Endothelial cell (in vitro differentiated cells): ENCODE measurements at places on chromosomes 13 and 19. TPM values are rescaled to one million over a fixed set of nuclear protein-coding genes. Genes with fewer than 3 reads are reported as not detected.
A peak's percentile ranks its signal among the peaks of the same experiment; 100 is the strongest.

The ZNF575 gene
- total RNA-seq = 2.3 TPM

The DCLK1 gene
- 1.6 TPM for total RNA-seq

- DNase-seq = no peak
Measured at GRCh38 chr13:60028021-60028420, 135.7 kb downstream of the DIAPH3 start.

DNA sequence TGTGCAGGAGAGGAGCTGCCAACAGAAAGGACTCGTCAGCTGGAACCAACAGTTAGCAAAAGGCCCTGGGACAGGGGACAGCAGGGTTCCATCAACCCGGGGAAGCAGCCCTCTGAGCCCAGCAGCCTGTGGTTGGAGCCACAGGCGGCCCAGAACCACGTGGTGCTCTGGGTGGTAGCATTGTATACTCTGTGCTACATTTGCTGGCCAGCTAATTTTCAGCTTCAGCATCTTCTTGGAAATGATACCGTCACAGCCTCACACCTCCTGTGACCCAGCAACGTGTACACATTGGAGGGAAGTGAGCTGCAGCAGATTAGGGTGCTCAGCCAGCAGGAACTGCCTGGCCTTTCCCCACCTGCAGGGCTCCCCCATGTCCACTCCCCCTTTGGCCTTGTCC is 13.1 kb upstream of the MTIF3 start:
- no peak for DNase-seq

GRCh38 chr13:40158218-40158617 is 502.8 kb downstream of the COG6 start:
- DNase-seq = no peak

- DNase-seq = peak; percentile 77
Measured at GRCh38 chr19:10478903-10479384, 24.2 kb downstream of the KEAP1 start.

DNA sequence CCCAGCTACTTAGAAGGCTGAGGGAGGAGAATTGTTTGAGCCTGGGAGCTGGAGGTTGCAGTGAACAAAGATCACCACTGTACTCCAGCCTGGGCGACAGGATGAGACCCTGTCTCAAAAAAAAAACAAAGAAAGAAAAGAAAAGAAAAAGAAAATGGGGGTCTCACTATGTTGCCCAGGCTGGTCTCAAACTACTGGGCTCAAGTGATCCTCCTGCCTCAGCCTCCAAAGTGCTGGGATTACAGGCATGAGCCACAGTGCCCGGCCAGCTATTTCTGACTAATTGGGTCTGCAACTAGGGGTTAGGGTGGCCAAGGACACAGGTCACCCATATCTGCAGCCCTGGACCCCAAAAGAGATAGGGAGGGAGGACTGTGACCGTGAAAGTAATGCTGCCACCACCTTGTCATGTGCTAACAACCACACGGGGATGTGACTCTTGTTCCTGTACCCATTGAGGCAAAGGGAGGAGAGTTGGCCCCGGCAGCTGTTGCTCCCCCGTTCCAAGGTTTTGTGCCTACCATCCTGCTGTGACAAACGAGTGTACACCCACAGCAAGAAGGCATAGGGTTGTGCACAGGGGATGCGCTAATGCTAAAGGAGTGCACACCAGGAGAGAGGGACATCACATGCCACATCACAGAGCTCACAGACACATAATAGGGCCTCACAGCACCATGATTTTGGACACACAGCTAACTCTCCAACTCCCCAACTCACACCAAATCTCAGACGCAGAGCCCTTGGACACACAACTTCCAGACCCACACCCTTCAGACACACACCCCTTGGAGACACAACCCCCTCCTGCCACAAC is 619 bp downstream of the MEF2B start:
- DNase-seq = no peak

DNA sequence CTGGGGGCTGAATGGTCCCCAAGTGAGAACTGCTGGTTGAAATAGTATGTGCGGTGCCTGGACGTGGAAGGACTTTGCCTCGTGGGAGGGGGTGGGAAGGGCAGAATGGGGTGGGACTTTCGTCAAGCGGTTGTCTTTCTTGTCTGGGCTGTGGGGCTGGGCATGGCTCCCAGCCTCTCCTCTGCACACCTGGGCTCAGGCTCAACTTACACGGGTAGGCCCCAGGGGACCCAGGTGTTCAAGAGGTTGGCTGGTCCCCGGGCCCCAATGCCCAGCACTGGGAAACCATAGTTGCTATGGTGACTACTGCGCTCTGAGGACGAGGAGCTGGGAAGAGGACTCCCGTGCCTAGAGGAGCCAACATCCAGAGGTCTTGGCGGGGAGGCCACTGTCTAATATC is 7.3 kb downstream of the NWD1 start:
- no peak for DNase-seq

- no peak for DNase-seq
Measured at GRCh38 chr13:98888222-98888889, 89.5 kb downstream of the DOCK9 start.
